ENCODE measurements at places on chromosomes 7 and 10.

GRCh38 chr10:68302503-68302823 is 29.4 kb upstream of the HNRNPH3 start:
- no peak for DNase-seq

- no peak for DNase-seq
Measured at GRCh38 chr10:62653254-62653653, 151.3 kb upstream of the ADO start.

GRCh38 chr7:3847336-3847735 is 546.3 kb downstream of the SDK1 start:
- DNase-seq = no peak

DNA sequence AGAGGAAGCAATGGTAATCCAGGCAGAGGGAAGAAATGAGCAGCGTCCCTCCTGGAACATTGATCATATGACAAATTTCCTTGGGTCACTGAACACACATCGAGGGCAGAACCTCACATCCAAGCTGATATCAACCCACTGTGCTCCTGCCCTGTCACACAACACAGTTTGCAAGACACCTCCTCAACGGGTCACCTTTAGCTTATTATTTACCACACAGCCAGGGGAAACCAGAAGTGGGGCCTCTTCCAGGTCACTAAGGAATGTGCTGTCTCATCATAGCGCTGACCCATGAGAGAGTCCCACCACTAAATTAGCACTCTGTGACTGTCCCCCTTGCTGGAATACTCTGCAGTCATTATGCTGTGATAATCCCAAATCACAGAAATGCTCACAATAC is 69.7 kb upstream of the PPP1R3C start:
- DNase-seq = no peak

- no peak for DNase-seq
Measured at GRCh38 chr10:122485670-122486069, 24.3 kb downstream of the HTRA1 start.

DNA sequence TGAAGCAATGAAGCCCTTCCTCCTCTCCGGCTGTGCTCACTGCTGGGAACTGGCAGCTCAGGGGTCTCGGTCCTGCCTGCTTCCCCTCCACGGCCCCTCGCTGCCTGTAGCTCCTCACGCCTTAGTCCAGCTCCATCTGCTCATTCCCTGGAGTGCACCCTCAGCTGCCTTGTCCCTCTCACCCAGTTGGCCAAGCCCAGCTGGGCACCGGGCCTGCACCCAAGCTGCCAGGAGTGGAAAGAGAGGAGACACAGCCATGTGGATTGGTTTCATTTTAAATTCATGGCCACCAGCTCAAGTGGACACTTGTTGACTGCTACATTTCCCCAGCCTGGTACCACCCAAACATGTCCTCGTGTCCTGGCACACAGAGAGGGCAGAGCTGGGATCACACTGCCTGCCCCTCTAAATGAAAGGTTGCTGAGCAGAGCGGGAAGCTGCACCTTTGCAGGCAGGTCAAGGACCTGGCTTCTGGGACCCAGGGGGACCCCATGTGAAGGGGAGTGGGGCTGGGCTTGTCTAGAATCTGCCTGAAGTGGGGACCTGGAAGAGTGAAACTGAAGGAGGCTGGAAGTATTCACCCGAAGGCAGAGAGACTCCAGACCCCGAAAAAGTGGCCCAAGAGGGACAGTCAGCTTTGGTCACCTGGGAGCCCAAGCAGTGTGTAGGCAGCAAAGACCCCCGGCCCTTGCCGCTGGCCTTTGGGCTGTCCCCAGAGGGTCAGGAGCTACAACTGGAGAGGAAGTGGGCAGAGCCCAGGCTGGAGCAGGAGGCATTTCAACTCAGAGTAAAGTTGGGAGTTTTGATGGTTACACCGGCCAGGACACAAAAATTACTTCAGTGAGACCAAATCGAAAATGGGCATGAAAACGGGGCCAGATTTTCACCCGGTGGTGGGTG is 15.0 kb upstream of the BNIP3 start:
- DNase-seq = no peak

GRCh38 chr10:33193701-33194521 is 140.6 kb downstream of the NRP1 start:
- no peak for DNase-seq

- no peak for DNase-seq
Measured at GRCh38 chr7:149093228-149093627, 2.7 kb upstream of the ZNF786 start.

- DNase-seq = no peak
Measured at GRCh38 chr7:67406976-67407375, 410.3 kb downstream of the TYW1 start.

- no peak for DNase-seq
Measured at GRCh38 chr10:121627876-121628581, 29.8 kb upstream of the FGFR2 start.

DNA sequence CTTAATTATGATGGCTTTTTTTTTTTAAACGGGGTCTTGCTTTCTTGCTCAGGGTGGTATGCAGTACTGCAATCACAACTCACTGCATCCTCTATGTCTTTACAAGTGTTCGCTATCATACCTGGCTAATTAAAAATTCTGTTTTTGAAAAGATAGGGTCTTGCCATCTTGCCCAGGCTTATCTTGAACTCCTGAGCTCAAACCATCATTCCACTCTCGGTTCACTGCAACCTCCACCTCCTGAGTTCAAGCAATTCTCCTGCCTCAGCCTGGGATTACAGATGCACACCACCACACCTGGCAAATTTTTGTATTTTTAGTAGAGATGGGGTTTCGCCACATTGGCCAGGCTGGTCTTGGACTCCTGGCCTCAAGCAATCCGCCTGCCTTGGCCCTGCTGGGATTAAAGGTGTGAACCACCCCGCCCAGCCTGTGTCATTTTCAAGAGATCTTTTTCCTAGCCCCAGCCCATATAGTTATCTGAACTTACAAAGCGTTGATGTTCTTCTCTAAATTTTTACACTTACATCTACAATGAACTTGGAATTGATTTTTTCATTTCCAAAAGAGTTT is 6.0 kb downstream of the HNRNPF start:
- no peak for DNase-seq

- no peak for DNase-seq
Measured at GRCh38 chr10:129973674-129974059, 9.6 kb upstream of the EBF3 start.

Measured in stimulated activated CD8-positive, alpha-beta memory T cell treated with anti-CD3 and anti-CD28 coated beads, Interleukin-4, amount 100 ng/mL, for 1 hour (primary cell).